ENCODE measurements at places on chromosomes 5 and 9.

- no peak for DNase-seq
These were observed 53.7 kb downstream of the ANKRD55 start for GRCh38 chr5:56179442-56179841.

DNA sequence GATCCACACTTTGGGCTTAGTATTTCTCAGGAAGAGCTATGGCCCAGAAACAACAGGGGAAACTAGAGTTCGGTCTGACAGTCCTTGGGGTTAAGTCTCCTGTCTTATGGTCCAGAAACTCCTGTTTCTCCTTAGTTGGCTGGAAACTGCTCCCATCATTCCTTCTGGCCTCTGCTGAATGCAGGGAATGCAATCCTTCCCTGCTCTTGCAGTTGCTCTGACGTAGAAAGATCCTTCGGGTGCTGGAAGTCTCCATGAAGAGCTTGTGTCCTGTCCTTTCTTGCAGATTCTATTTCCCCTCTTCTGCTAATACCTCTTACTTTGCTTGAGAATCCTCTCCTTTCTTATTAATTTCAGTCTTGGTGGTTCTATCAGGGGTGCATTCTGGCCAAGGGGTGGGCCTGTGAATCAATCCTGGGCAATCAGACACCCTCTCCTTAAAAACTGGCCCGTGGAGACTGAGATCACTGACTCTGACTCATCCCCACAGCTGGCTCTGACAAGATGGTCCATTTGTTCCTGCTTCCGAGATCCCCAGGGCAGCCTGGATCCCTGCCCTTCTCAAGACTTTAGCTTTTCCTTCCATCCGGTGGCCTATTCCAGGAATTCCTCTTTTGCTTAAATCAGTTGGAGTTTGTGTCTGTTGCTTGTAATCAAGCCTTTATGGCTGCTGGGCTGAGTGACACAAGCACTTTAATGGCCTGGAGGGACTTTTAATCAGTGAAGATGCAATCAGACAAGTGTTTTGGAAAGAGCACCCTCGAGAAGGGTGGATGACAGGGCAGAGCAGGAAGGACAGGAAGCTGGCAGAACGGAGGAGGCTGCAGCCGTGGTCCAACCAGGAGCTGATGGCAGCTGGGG lies 23.7 kb downstream of the PTGS1 start:
- peak; percentile 77 for DNase-seq

GRCh38 chr5:131272307-131272706 lies 8.5 kb downstream of the CDC42SE2 start:
- no peak for DNase-seq

DNA sequence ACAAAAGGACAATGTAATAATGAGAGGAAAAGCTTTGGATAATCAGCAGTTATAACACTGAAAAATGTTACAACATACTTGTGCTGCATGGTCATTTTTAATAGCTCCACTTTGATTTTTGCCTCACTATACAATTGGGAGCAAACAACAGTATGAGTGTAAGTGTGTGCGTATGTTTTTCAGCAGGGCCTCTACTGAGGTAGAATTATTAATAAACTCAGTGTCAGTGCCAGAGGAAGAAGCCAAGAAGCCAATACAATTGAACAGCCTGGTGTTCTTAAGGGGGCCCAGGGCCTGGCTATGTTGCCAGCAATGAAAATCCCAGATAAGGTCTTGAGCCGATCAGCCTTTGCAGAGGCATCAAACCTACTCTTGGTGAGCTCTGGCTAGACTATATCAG lies 16.1 kb upstream of the RLN1 start:
- DNase-seq, result no peak

GRCh38 chr5:169637085-169637548 lies at the start of gene DOCK2:
DOCK2 (plus strand) TSS chr5:169637275; CDS start chr5:169637327, 52 bp downstream.
- DNase-seq, result no peak

DNA sequence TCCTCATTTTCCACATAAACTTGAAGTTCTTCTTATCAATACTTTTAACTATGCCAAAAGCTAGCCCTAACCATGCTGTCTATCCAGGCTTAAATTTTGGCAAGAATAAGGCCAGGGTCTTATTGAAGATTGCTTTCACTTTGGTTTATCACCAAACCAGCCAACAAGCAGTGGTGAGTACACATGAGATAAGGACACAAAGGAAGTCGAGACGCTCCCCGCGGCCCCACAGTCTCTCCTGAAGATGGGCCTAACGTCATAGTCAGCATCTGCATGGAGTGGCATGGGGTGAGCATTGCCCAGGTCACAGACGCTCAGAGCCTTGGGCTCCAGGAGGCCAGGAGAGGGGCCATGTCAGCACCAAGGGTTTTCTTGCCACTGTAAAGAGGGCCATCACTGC lies 80.3 kb downstream of the ATPSCKMT start:
- no peak for DNase-seq

- peak; percentile 74 for DNase-seq
These were observed 28.7 kb downstream of the ANXA1 start for GRCh38 chr9:73180403-73180802.

DNA sequence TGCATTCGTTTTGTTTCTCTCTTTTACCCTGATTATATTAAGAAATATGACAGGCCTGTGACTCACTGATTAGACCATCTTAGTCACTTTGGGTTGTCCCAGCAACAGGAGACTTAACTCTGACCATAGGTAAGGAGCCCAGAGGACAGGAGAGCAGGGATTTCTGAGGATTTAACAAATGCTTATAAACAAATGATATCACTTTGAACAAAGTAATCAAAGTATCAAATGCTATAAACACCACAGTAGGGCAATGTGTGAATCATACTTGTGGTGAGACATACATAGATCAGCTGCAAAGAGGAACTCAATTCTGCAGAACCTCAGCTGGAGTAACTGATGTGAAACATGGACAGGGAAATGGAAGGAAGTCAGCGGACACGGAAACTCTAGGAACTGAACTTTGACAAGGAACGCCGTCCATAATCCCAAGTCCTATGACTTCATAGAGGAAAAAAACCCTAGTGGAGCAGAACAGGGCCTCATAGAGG lies 190.6 kb upstream of the MSX2 start:
- DNase-seq, result peak; percentile 92

DNA sequence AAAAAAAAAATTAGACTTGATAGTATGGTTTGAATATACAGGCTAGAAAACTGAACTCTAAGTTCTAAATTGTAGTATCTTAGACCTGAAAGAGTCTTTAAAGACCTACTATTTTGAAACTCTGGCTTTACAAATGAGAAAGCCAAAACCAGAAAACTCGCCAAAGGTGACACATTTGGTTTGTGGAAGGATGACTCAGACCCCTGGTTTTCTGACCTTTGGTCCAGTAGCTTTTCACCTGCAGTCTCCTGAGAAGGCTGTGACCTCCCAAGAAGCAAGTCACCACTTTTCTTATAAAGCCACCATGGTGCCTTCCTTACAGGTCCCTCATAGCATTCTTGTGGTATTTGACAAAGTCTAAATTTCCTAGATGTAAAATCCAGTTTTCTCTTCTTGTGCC lies 102.1 kb upstream of the CEP78 start:
- DNase-seq, result no peak

DNA sequence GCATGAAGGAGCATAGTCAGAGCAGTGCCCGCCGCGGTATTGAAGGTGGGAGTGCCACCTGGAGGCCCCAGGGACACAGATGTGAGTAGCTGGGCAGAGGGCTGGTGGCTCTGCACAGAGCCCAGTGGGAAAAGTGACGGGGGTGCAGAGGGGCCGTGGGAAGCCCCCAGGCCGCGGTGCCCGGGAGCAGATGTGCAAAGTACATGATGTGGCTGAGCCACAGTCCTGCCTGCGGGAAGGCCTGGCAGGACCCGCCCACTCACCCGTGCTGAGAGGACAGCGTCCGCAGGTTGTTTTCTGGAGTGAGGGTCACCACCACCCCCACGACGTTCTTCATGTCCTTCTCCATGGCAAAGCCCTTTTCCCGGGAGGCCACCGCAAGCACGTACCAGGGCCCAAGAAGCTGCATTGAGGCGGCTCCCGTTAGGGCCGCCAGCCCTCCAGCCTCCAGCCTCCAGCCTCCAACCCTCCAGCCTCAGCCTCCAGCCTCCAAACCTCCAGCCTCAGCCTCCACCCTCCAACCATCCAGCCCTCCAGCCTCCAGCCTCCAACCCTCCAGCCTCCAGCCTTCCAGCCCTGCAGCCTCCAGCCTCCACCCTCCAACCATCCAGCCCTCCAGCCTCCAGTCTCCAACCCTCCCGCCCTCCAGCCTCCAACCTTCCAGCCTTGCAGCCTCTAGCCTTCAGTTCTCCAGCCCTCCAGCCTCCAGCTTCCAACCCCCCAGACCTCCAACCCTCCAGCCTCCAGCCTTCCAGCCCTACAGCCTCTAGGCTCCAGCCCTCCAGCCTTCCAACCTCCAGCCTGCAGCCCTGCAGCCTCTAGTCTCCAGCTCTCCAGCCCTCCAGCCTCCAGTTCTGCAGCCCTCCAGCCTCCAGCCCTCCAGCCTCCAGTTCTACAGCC lies 914 bp downstream of the LCN6 start:
- DNase-seq, result no peak

- DNase-seq, result no peak
These were observed 10.1 kb downstream of the TRIO start for GRCh38 chr5:14153071-14153864.

- DNase-seq, result no peak
These were observed 12.6 kb downstream of the DNAJC21 start for GRCh38 chr5:34941936-34942335.

- no peak for DNase-seq
These were observed 242.1 kb downstream of the ZNF608 start for GRCh38 chr5:124504081-124504916.

- peak; percentile 45 for DNase-seq
These were observed 28.8 kb downstream of the FOXD1 start for GRCh38 chr5:73419465-73420390.

DNA sequence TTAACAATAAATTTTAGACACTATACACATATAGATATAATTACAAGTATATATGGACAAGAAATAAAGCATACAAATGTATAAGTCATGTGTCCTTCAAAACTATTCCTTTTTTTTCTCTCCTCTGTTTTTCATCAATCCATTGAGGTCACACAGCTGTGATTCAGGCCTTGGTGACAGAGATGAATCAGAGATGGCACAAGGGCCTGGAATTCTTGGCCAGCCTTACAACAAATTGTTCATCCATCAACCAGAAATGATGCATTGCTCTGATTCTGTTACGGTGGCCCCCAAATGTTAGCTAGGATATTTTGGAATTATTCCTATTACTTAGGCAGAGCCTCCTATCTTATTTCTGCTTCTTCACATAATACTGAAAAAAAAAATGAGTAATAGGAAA lies 108.7 kb upstream of the MPDZ start:
- no peak for DNase-seq

GRCh38 chr5:120139039-120139438 lies 325.1 kb upstream of the PRR16 start:
- DNase-seq, result peak; percentile 100

GRCh38 chr9:30574355-30575151 lies 1809.9 kb upstream of the ACO1 start:
- DNase-seq, result no peak

- peak; percentile 22 for DNase-seq
These were observed 232.8 kb downstream of the PDE4D start for GRCh38 chr5:59660737-59661136.

DNA sequence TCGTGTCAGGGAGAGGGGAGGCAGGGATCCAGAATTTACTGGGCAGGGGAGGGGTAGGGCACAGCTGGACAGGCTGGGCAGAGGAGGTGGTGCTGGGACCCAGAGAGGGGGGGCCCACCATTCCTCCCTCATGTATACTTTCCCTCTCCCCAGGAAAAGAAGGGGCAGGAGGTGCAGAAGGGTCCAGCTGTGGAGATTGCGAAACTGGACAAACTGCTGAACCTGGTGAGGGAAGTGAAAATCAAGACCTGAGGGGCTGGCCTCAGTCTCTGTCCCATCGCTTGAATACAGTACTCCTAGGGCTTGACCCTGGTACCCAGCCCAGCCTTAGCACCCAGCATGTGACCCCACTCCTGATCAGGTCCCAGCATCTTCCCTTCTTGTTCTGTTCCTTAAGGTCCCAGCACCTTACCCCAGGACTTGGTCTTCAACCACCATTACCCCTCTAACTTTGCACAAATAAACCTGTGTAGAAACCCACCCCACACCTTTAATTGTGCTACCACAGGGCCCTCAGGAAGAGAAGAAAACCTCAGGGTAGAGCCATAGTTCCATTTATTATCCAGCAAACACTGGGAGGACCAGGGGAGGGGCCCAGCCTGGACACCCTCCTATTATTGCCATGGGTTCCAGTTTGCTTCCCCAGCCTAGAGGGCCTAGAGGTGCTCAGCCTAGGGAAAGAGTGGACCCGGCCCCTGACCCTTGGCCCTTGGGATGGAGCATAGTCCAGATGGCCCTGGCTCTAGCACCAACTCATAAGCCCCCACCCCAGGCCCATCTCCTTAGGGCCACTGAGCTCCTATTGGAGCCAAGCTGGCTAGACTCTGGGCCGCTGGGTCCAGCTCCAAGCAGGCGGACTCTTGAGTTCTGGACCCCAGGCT lies 2.0 kb downstream of the ENHO start:
- no peak for DNase-seq

GRCh38 chr9:136258786-136259516 lies 13.3 kb upstream of the QSOX2 start:
- DNase-seq, result no peak

GRCh38 chr5:138463419-138464007 lies 1.8 kb upstream of the EGR1 start:
- no peak for DNase-seq

DNA sequence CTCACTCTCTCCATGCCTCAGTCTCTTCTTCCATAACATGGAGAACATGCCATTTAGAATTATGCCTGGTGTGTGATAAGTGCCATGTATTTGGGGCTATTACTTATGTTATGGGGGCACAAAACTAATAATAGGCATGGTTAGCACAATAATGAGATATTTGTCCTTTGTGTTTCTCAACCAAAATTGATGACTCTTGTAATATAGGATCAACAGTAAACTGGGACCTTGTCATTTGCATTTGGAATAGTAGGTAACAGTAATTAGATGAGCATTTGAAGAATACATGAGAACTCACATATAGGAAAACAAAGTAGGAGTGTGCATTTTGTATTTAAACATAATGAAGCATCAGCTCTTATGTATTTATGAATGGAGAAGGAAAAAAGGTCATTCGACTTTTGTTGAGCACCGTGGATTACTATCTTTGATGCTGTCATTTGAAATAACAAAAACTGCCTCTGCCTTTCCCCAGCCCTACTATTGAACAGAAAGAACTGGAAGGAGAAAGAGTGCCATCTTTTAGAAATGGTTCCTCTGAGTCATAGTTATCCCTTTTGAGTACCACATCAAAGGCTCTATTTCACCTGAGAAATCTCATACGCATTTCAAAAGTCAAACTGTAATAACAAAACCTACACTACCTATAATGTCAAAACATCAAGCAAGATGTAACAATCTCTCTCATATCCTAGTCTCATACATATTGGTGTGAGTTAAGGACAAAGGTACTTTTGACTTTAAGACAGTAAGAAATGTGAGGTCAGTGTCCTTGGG lies 655.2 kb downstream of the PDE4D start:
- no peak for DNase-seq

GRCh38 chr5:174618589-174618988 lies 105.8 kb upstream of the MSX2 start:
- DNase-seq, result peak; percentile 81

DNA sequence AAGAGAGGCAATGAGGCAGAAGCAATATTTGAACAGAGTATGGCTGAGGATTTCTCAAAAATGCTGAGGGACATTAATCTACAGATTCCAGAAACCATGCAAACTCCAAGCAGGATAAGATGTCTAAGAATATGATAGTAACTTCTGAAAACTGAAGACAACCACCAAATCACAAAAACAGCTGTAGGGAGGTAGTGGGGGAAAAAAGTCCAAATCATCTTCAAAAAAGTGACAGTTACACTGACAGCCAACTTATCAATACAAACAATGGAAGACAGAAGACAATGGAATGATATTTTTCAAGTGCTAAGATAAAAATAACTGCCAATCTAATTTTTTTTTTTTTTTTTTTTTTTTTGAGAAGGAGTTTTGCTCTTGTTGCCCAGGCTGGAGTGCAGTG lies 30.5 kb downstream of the CMYA5 start:
- DNase-seq, result no peak
